ENCODE measurements at places on chromosomes 6 and 20.

DNA sequence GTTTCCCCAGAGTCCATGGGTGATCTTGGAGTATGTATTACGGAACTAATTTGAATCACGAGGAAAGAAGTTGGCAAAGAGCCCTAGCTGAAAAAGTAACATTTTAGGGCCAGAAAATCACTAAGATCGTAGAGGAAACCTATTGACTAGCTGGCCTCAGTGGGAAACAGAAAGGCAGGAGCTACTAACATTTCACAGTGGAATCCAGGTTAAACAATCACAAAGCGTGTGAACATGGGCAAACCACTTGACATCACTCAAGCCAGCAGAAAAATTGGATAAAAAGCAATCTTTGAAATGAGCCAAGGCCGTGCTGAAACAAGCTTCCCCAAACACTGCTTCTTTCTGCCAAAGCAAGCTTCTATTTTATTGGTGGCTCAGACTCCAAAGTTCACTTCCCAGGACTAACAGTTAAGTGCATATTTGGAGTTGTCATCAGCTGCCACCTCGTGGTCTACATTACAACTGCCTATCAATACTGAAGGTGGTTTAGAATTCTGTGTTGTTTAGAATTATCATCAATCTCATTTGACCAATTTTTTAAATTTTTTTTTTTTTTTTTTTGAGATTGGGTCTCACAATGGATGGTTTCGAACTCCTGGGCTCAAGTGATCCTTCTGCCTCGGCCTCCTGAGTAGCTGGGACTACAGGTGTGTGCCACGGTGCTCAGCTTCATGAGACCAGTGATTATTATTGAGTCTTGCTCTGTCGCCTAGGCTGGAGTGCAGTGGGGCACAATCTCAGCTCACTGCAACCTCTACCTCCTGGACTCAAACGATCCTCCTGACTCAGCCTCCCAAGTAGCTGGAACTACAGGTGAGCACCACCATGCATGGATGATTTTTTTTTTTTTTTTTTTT is 10.6 kb downstream of the RPS10 start:
- DNase-seq, result peak; percentile 81
- H3K4me1 ChIP-seq, result peaks cover 10% of the 10 kb centered on the region
- no peaks in the 10 kb centered on the region for H3K36me3 ChIP-seq

GRCh38 chr6:161151660-161152526 is 122.0 kb downstream of the AGPAT4 start:
- H3K4me1 ChIP-seq, result no peaks in the 10 kb centered on the region
- H3K27me3 ChIP-seq, result no peaks in the 10 kb centered on the region
- no peak for DNase-seq
- no peak overlapping the region for H3K4me3 ChIP-seq
- no peaks in the 10 kb centered on the region for H3K36me3 ChIP-seq

- no peak for DNase-seq
- H3K27ac ChIP-seq, result no peak overlapping the region
- H3K27me3 ChIP-seq, result no peaks in the 10 kb centered on the region
- no peaks in the 10 kb centered on the region for H3K4me1 ChIP-seq
- H3K4me3 ChIP-seq, result no peak overlapping the region
- no peaks in the 10 kb centered on the region for H3K36me3 ChIP-seq
These were observed 59.0 kb downstream of the COL21A1 start for GRCh38 chr6:56188429-56188828.

- H3K4me3 ChIP-seq, result peak overlapping the region; percentile 48
- H3K36me3 ChIP-seq, result no peaks in the 10 kb centered on the region
- peak overlapping the region; percentile 55 for H3K27ac ChIP-seq
- DNase-seq, result peak; percentile 67
- H3K27me3 ChIP-seq, result no peaks in the 10 kb centered on the region
- peaks cover 3% of the 10 kb centered on the region for H3K4me1 ChIP-seq
These were observed 695 bp downstream of the ARHGAP18 start for GRCh38 chr6:129709196-129709768.

DNA sequence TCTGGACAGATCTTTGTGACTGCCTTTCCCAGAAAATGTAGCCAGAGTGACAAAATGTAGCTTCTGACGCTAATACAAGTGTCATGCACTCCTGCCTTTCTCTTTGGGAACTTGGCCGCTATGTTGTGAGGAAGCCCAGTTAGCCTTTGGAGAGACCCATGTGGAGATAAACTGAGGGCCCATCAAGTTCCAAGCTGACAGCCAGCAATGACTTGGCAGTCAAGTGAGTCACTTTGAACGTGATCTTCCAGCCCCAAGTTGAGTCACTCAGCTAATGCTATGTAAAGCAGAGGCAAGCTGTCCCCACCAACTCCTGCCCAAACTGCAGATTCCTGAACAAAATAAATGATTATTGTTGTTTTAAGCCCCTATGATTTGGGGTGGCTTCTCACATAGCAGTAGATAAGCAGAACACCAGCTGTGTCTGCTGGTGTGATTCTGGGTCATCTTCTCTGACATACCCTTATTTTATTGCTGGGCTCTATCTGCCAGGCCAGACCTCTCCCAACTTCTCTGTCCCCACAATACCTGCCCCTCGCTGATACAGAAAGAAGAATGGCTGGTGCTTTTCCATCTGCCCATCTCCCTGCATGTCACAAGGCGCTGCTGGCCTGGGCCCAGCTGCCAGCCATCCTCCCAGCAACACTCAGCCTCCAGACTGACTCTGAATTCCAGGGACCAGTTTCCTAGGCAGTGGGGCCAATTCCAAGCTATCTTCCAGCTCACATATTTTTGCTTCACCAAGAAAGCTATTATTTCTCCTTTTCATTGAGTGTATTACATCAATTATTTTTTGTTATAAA is 274.8 kb downstream of the LRFN2 start:
- no peaks in the 10 kb centered on the region for H3K4me1 ChIP-seq
- H3K27ac ChIP-seq, result no peak overlapping the region
- no peak for DNase-seq
- no peaks in the 10 kb centered on the region for H3K27me3 ChIP-seq
- H3K4me3 ChIP-seq, result no peak overlapping the region
- H3K36me3 ChIP-seq, result no peaks in the 10 kb centered on the region

- H3K36me3 ChIP-seq, result no peaks in the 10 kb centered on the region
- no peaks in the 10 kb centered on the region for H3K27me3 ChIP-seq
- peaks cover 10% of the 10 kb centered on the region for H3K4me1 ChIP-seq
- H3K27ac ChIP-seq, result no peak overlapping the region
- DNase-seq, result no peak
These were observed 30.4 kb downstream of the KDM1B start for GRCh38 chr6:18185624-18186023.

DNA sequence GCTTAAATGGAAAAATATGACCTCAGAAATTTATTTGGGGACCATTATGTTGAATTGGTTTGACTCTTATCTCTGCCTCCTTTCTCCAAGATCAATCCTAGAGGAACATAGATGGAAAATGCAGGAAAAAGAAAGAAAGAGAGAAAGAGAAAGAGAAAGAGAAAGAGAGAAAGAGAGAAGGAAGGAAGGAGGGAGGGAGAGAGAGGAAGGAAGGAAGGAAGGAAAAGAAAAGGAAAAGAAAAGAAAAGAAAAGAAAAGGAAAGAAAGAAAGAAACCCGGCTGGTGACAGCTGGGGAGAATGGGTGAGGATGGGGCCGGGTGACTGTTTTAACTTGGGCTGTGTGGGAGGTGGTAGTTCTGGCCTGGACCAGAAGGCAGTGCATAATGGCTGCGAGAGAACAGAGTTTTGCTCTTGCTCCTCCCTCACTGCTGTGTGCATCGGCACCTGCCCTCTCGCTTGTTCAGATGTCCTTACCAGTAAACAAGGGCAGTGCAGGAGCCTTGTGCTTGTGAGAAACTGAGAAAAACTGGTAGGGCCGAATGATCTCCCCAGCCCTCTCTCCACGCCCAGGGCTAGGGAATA is 24.7 kb downstream of the GLO1 start:
- no peaks in the 10 kb centered on the region for H3K27me3 ChIP-seq
- no peaks in the 10 kb centered on the region for H3K36me3 ChIP-seq
- no peak overlapping the region for H3K27ac ChIP-seq

DNA sequence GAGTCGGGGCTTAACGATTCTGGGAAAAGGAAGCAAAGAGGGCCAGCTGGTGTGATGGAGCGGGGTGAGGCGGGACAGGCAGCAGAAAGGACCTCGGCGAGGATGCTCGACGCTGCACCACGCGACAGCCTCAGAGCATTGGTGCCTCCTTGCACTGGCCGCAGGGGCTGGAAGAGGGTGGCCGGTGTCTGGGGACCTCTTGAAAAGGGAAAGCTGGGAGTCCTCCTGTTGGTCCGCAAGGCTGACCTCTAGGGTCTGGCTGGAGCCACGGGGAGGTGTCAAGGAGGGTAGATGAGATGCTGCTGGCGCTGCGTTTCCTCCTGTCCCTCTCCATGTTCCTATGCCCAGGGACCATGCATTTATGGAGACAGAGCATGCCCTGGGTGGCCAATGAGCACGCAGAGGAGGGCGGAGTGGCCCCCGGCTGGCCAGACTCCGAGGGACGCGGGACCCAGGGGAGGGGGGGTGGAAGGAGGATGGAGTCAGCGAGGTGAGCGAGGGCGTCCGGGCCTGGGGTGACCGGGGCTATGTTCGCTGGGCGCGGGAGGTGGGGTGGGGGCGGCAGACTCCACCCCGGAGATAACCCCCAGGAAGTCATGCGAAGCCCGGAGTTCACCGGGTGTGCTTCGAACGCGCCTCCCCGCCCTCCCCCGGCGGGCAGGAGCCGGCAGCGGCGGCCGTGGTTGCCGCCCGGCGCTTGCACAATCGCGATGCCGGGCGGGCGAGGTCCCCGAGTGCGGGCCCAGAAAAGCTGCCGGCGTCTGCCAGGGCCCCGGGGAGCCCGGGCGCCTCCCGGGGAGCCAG is at the start of gene CYP24A1:
Gene CYP24A1, minus strand, starts transcription at position 334 of the 804 bp plus-strand sequence. CDS start 407 bp downstream, outside the sequence.
- peaks cover 5% of the 10 kb centered on the region for H3K4me1 ChIP-seq
- no peaks in the 10 kb centered on the region for H3K36me3 ChIP-seq
- peak within 1 kb of the TSS; percentile 11 for H3K4me3 ChIP-seq
- H3K27me3 ChIP-seq, result no peaks in the 10 kb centered on the region

- no peaks in the 10 kb centered on the region for H3K4me1 ChIP-seq
- H3K36me3 ChIP-seq, result no peaks in the 10 kb centered on the region
- H3K4me3 ChIP-seq, result peak overlapping the region; percentile 26
- H3K27me3 ChIP-seq, result no peaks in the 10 kb centered on the region
- peak overlapping the region; percentile 30 for H3K27ac ChIP-seq
These were observed 158.1 kb upstream of the ZNF184 start for GRCh38 chr6:27630727-27631608.

DNA sequence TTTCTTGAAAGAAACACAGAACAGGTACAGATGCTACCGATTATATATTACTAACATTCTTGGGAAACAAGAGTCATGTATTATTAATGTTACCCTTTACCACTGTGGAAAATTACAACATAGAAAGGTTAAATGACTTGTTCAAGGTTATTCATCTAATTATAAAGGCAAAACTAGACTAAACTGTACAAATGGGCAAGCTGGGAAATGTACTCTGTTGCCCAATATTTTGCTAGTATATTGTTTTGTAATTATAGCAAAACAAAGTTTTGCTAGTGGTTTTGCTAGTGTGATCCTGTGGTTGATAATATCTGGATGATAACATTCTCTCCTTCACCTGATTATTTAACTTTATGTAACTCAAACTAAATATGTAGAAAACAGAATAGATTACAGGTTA is 96.5 kb downstream of the TINAG start:
- H3K4me3 ChIP-seq, result no peak overlapping the region
- no peaks in the 10 kb centered on the region for H3K27me3 ChIP-seq
- H3K36me3 ChIP-seq, result no peaks in the 10 kb centered on the region
- no peak overlapping the region for H3K27ac ChIP-seq
- no peaks in the 10 kb centered on the region for H3K4me1 ChIP-seq

DNA sequence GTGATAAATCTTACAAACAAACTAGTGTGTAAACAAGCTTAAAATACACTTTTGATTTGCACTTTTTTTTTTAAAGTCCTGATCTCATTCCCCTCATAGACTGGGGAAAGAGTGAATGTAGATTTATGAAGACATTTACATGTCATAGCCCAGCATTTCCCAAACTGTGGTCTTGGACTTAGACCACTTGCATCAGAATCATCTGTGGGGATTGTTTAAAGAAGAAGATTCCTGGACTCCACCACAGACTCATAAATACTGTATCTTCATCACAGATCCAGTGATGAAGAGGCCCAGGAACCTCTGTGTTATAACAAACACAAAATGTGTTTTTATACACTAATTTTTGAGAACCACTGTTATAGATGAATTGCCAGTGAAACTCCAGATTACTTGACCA is 99.5 kb downstream of the KCNQ5 start:
- H3K36me3 ChIP-seq, result no peaks in the 10 kb centered on the region
- H3K4me1 ChIP-seq, result no peaks in the 10 kb centered on the region

GRCh38 chr6:168225471-168225911 is 94.1 kb downstream of the DACT2 start:
- no peak overlapping the region for H3K27ac ChIP-seq
- H3K4me3 ChIP-seq, result no peak overlapping the region

- no peaks in the 10 kb centered on the region for H3K36me3 ChIP-seq
- H3K4me1 ChIP-seq, result no peaks in the 10 kb centered on the region
- DNase-seq, result no peak
- no peak overlapping the region for H3K4me3 ChIP-seq
- H3K27ac ChIP-seq, result no peak overlapping the region
These were observed 25.3 kb downstream of the DPPA5 start for GRCh38 chr6:73328790-73329189.

GRCh38 chr6:15658181-15658744 is 4.6 kb downstream of the DTNBP1 start:
- H3K4me1 ChIP-seq, result peaks cover 5% of the 10 kb centered on the region
- no peak overlapping the region for H3K27ac ChIP-seq
- no peak for DNase-seq
- no peak overlapping the region for H3K4me3 ChIP-seq

DNA sequence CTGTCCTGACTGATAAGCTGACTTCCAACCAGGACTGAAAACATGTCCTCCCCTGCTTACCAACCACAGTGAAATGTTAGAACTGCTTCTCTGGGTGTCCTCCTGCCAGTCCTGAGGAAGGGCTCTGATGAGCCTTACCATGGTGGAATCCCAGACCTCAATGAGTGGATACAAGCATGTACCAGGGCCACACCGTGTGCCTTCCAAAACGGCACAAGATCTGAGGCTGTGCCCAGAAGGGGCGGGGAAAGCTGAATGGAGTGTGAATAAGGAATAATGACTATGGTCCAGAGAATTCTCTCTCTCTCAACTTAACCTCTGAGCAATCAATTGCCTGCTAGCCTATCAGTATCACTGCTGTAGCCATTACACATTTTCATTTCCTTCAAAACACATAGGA is 51.7 kb downstream of the PDE10A start:
- no peaks in the 10 kb centered on the region for H3K4me1 ChIP-seq
- no peak overlapping the region for H3K4me3 ChIP-seq
- no peak for DNase-seq

Measured in testis (tissue), 5 donors.